ENCODE measurements at places on chromosomes 13 and 19.

DNA sequence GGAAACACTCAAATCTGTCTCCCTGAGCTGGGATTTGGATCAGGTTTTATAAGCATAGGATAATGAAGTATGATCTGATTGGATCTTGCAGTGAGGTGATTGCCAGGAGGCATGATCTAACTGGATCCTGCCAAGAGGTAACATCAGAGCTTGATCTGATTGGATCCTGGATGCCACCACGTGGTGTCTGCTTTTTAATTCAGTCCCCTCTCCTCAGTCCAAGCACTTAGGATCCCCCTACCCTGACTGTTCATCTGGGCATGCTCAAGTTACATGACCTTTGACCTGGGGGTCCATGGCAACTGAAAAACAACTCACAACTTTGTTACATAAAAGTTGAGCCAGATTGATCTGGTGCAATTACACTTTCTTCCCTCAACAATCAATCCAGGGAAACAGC is 47.5 kb upstream of the LSM14A start:
- DNase-seq: no peak

DNA sequence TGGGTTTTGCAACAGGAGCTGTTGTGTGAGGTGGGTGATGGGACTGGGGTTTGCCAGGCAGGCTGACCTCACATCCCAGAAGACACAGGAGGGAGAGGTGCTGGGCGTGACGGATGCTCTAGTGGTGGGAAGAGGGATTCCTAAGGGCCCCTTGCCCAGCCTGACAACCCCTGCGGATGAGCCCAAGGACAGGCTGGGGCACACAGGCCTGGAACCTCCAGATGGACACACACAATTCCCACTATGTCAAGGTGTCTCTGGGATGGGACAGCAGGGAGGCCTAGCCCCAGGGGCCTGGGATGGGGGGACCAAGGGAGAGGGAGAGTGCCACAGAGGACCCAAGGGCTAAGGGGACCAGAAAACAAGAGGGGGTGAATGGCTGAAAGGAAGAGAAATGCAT is 191.5 kb downstream of the ZNF536 start:
- no peak for DNase-seq

- DNase-seq: no peak
Observed at GRCh38 chr19:10784257-10784656, 51.8 kb downstream of the TMED1 start.

- no peak for DNase-seq
Observed at GRCh38 chr19:7698583-7698982, 3.3 kb downstream of the FCER2 start.

DNA sequence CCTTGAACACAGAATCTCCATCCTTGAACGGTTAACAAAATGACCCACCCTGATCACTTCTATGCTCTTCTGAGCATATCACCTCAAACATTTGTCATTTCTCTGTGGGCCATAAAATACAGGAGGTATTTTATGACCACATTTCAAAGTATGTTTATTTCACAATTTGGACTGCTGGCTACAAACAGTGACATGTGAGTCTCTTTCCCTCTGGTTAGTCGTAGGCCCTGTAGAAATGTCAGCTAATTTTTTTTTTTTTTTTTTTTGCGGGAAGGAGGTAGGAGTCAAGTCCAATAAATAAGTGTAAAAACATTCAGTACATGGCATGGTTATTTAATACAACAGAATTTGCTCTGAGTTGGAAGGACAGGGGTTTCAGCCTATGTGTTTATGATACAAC is 70.7 kb downstream of the FOXO1 start:
- DNase-seq: no peak

- DNase-seq: no peak
Observed at GRCh38 chr19:29551774-29552173, 26.0 kb downstream of the VSTM2B start.

DNA sequence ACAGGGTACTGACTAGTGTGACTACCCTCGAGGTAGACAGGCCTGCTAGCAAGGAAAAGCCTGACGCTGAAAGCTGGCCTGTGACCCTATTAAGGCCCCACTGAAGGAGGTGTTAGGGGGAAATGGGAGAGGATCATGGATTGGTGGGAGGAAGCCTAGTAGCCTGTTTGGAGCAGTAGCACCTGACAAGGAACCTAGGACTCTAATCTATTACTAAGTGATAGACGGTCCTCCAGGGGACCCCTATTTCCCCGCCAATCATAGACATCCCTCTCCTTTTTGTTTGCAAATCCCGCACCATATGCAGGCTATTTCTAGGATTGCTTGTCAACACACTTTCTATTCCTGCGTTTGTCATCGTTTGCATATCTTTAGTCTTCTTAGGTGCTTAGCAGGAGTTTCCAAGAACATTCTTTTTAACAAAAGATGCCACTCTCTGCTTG is 1338.8 kb upstream of the MIR17HG start:
- no peak for DNase-seq

DNA sequence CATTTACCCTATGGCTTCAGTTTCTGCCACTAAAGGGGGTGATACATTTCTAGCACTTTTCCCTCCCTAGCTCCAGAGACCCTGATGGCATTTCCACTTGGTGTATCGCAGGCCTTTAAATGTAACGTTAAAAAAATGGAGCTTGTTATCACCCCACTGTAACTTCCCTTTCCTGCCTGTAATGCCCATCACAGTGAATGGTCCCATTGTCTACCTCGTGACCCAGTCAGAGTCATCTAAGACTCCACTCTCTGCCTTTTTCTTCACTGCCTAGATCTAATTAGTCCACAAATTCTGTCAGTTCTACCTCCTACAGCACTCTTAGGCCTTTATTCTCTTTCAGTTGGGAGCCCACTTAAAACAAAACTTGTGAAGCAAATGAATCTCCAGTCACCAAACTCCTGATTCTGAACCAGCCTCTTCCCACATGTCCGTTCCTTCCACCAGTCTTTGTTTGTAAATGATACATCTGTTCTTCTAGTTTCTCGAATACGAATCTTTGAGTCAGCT is 64.8 kb downstream of the NHLRC3 start:
- DNase-seq: no peak

DNA sequence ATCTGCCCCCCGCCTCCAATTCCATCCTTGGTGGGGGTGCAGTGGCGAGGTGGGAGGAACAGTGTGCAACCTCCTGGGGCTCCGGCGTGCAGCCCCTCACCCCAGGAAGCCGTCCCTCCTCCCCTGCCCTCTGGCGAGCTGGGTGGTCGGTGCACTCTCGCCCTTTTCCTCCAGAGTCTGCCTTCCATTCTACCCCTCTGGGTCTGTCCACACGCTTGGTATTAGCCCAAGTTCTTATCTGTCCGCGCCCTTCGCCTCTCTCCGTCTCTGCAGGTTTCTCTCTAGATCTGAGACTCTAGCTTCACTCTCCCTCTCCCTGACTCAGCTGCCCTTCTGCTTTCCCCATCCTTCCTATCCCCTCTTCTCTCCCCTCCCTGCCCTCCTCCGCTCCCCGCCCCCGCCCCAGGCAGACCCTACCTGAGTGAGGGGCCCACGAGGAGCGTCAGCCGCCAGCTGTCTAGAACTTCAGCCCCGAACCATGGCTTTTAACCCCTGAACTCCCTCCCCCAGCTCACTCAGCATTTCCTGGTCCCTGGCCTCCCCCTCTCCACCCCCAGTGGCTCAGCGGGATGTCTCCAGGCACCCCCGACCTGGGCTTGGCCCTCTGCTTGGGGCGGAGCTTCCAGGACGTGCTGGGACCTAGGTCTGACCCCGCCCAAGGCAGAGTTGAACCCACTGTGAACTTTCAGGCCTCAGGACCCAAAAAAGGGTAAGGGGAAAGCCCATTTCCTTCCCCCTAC is 499 bp upstream of the KLK13 start:
- DNase-seq: no peak

GRCh38 chr19:49676136-49676783 is 811 bp upstream of the PRMT1 start:
- peak; percentile 52 for DNase-seq

DNA sequence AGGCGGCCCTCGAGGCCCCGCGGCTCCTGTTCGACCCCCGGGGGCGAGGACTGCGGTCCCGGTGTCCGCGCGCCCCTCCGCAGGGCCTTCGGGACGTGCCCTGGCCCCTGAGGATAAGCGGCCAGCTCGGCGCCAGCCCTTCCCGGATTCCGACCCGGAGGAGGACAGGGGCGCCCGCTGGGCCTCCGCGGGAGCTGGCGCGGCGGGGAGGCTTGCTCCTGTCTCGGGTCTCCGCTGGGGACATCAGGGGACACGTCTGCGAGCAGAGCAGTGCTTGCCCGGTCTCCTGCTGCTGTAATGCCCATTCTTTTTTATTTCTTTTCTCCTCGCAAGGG is 829 bp downstream of the B3GLCT start:
- DNase-seq: no peak

GRCh38 chr19:13764821-13765394 is 586 bp downstream of the MRI1 start:
- DNase-seq: no peak

GRCh38 chr19:53374288-53374687 is 8.8 kb downstream of the ZNF525 start:
- no peak for DNase-seq

GRCh38 chr13:112054616-112055015 is 12.3 kb upstream of the SOX1 start:
- DNase-seq: no peak

DNA sequence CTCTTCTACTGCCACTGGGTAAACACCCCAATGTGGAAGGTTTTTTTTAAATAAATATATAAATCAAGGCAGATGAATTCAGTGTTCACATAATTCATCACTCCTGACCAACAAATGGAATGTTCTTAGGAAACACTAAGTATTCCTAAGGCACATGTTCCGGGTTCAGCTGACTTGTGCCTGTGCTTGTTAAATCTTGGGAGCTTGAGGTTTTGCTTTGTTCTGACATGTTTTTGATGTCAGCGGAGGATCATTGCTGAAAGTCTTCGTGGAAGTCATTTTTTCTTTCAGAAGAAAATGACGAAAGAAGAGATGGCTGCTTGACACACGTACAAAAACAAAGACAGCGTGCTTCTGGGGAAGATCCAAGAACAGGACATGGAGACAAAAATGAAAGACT is 185.8 kb downstream of the MZT1 start:
- DNase-seq: no peak

- DNase-seq: no peak
Observed at GRCh38 chr19:1608359-1609102, 3.3 kb upstream of the UQCR11 start.

- DNase-seq: no peak
Observed at GRCh38 chr13:113466383-113466782, 13.1 kb upstream of the ADPRHL1 start.

DNA sequence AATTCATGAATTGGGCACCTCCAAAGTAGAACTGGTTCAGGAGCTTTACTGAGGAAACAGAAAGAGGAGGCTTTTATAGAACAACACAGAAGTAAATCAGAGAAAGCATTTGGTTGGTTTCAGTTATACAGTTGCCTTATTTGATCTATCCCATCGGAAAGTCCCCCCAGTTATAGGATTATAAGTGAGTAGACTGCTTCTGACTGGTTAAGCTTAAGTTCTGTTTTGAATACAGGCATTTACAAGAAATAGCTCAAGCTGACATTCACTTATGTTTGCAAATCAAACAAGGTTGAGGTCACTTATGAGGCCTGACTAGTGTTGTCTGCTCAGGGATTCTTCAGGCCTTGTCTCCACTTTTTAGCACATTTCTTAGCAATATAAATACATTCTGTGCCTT is 857.4 kb downstream of the EFNB2 start:
- no peak for DNase-seq

DNA sequence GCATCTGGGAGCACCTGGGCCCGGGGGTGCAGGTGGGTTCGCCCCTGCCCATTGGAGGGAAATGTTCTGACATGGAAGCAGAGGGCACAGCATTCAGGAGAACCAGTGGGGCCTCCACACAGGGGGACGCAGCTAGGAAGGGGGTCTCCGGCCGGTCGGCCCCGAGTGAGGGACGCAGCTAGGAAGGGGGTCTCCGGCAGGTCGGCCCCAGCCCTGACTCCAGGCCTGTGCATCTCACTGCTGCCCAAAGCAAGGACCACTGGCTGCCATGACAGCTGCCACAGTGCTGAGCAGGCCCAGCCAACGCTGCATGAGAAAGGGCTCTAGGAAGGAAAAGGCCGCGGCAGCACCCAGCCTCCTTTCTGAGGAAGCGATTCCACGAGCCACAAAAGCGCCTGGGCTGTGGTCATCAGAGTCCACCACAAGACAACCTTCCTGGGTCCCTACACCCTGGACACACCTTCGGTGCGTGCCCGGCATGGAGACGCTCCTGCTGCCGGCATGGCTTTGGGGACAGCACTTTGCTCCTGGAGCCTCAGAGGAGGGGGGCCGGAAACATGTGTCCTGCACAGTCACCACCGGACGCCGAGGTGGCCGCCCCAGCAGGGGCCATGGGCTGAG is 9.7 kb downstream of the RASA3 start:
- no peak for DNase-seq

- no peak for DNase-seq
Observed at GRCh38 chr13:113834496-113835200, 29.2 kb downstream of the GAS6 start.

DNA sequence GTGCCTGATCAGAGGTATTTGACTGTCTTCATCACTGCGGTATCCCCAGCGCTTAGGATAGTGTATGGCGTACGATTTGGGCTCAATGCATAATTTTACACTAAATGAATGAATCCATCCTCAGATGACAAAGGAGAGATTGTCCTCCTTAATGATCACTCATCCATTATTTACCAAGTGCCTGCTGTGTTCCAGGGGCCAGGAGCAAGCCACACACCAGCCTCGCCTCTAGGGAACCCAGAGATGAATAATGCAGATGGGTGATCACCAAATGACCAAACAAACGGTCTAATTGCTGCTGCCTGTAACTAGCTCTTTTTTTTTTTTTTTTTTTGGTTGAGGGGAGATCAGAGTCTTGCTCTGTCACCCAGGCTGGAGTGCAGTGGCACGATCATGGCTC is 5.9 kb upstream of the GPR32 start:
- no peak for DNase-seq

- DNase-seq: peak; percentile 21
Observed at GRCh38 chr13:94674609-94675348, 37.6 kb downstream of the SOX21 start.

GRCh38 chr19:30171795-30172612 is 200.2 kb upstream of the ZNF536 start:
- DNase-seq: no peak

DNA sequence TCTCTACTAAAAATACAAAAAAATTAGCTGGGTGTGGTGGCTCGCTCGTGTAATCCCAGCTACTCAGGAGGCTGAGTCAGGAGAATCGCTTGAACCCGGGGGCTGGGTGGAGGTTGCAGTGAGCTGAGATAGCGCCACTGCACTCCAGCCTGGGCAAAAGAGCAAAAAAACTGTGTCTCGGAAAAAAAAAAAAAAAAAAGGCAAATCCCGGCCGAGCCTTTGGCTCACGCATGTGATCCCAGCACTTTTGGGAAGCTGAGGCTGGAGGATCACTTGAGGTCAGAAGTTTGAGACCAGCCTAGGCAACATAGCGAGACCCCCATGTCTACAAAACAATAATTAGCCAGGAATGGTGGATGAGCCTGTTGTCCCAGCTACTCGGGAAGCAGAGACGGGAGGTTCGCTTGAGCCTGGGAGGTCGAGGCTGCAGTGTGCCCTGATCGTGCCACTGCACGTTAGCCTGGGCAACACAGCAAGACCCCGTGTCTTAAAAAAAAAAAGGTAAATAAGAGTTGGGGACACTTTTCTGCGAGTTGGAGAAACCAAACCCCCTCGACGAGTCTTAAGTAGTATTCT is 574 bp upstream of the GPX4 start:
- no peak for DNase-seq

Measured in NCI-H1048 (cell line).